Cardiac muscle cell (in vitro differentiated cells and primary cell): ENCODE measurements at places on chromosomes 1 and 21. TPM values are rescaled to one million over a fixed set of nuclear protein-coding genes. Genes with fewer than 3 reads are reported as not detected.
A peak's percentile ranks its signal among the peaks of the same experiment; 100 is the strongest.

GRCh38 chr1:117710710-117711109, 104.9 kb downstream of the TENT5C start:
- DNase-seq, result no peak

The BRINP2 gene
- 11.5 and 26.1 TPM in 2 replicates for polyA plus RNA-seq

GRCh38 chr1:108639899-108640560, 20.9 kb downstream of the HENMT1 start:
- no peak for DNase-seq

DNA sequence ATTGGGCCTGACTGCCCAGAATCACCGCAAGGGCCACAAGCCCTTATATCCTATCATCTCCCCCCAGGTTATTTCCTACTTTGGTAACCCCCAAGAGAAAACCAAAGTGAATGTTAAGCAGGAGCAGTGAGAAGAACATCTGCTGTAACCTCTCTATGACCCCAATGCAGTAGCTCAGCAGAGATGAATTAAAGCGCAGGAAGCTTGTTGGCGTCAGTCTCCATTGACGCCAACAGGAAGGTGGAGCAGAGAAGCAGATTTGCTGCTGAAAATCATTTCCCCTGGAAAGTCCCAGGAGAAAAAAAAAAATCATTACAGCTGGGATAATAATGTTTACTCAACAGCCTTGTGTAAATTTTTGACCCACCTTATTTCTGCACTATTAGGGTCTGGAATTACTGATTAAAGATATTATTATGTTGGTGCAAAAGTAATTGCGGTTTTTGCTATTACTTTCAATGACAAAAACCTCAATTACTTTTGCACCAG, 33.2 kb upstream of the FAM163A start:
- no peak for DNase-seq

DNA sequence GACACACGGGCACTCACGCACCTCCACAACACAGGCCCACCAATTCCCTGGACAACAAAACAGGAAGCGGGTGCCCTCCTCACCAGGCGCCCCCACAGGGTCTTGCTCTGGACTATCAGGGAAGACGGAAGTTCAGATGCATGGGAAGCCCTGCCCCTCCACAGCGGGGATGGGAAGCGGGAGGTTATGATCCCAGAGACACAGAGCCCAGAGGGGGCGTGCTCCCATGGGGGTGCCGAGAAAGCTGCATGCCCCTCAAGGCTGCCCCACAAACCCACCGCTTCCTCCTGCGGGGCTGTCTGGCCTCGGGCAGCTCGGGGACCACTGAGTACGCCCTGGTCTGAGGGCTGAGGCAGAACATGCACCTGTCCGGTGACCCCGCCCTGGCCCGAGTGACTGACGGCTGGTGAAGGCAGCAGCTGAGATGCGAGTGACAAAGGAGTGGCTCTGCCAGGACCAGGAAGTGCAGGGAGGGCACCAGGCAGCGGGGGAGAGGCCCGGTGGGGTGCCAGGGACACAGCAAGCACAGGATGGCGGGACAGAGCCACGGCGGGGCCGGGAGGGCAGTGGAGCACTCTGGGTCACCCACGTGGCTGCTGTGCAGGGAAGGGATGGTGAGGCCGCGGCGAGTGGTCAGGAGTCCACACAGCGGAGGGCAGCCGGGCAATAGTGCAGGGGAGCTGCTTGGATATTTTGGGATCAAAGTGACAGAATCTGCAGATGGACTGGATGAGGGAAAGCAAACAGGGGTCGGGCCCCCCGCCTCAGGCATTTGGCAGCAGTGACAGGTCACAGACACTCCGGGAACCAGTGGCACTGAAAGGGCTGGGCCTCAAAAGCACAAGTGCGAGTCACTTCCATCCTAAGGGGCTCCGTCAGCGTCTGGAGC, 18.6 kb downstream of the NADK start:
- DNase-seq, result no peak

- no peak for DNase-seq
Observed at GRCh38 chr1:78070210-78070609, 24.4 kb downstream of the GIPC2 start.

GRCh38 chr21:35208810-35209517, 159.9 kb upstream of the RUNX1 start:
- peak; percentile 46 for DNase-seq

DNA sequence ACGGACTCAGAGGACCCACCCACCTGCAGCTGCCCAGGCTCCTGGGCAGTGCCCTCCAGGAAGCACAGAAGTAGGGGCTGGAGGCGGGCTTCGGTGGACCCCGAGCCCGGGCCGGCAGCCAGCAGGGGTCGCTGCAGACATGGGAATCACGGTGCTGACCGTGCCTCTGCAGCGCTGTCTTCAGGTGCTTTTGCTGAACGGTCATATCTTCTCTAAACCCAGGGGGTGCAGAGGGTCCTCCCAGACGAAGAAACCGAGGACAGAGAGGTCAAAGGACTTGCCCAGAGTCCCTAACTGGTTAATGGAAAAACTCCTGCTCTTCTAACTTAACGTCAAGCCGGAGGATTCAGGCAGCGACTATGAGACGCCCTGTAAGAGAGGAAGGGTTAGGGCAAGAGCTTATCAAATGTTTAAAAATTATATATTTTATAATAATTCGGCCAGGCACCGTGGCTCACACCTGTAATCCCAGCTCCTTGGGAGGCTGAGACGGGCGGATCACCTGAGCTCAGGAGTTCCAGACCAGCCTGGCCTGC, 21.5 kb upstream of the LEFTY2 start:
- peak; percentile 33 for DNase-seq

DNA sequence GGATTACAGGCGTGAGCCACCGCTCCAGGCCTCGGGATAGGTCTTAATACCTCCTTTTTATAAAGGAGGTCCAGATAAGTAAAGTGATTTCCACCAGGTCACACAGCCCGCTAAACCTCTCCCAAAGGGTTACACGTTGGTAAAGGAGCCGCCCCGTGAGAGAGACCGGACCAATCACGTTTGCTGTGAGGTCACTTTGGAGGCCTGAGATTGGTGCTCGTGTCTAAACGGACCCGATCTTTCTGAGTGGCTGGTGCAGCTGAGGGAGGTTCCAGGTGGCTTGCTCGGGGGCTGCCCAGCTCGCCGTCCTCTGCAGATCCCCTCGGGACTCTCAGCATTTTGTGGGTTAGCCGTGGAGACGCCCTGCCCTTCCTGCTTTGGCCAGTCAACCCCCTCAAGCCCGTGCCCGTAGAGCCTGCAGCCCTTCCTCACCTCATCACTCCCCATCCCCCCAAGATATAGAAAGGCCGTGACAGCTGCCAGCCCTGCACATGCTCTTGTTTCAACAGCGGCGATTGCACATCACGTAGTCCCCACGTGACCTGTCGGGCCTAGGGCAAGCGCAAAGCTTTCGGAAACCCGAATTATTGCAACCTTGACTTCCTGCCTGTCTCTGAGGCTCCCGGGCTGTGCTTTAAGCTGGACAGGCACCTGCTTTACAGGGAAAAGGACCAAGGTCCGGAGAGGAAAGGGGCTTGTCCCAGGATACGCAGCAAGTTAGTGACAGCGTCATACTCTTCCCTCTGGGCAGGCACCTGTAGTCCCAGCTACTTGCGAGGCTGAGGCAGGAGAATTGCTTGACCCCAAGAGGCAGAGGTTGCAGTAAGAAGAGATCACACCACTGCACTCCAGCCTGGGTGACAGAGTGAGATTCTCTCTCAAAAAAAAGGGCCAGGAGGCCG, 5.0 kb upstream of the COA7 start:
- DNase-seq, result peak; percentile 94

- DNase-seq, result peak; percentile 64
Observed at GRCh38 chr1:218698141-218698540, 353.0 kb downstream of the TGFB2 start.

DNA sequence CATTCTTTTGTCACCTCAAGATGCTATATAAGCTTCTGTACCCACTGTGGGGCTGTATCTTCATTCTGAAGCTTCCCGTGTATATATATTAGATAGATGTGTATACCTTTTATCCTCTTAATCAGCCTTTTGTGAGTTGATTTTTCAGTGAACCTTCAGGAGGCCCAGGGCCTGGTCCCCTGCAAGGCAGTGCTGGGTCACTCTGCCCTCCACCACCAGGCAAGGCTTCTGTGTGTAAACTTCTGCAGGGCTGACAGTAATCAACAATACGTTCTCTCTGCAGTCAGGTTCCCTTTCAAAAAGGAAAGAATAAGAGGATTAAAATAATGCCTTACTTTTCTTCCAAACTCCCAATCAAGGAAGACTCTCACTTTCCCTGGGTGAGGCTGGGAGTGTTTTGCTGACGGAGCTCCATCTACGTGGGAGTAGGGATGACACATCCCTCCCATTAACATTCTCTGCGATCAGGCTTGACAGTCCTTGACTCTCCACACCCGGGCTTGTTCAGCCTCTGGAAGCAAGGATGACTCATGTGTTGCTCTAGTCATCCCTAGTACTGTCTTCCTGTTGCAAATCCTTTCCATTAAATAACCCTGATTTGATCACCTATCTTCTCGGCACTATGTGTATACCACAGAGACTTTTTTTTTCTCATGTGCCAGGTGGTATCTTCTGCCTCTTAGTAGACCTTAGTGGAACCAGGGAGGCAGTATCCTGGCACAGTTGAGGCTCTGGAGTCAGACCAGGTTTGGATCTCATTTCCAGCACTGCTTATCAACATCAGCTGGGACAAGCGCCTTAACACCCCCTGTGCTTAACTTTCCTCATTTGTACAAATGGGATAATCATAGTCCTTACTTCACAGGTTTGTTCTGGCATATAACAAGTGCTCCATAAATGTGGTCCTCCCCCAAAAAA, 70.3 kb upstream of the KCNK1 start:
- DNase-seq, result peak; percentile 68

DNA sequence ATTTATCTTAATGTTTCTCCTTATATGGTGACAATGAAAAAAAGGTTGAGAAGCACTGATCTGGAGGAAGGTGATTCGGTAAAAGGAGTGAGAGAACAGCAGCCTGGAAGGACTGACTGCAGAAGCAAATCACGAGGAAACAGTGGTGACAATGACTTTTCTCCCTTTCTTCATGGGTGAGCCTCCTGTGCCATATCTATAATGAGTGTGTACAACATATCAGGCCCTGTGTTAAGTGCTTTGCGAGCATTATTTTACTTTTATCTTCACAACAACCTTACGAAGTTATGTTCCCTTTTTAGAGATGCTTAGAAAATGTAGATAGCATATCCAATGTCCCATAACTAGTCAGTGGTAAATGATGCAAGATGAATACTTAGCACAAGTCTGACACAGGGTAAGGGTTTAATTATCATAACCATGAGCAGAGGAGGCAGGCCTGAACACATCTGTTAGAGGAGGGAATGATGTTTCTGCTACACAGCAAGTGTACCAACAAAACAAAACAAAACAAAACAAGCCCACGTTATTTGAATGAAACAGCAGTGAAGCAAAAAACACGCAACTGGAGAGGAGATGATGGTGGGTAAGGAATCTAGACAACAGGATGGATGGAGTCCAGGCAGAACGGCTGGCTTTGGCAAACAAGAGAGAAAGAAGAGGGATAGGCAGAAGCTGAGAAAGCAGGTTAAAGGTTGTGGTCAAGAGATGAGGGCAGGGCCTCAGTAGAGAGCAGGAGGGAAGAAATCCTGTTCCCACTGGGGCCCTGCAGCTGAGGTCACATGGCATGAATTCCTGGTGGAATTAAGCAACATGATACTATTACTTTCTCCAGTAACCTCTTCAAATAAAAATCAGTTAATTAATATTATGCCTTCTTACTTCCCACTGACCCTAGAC, 29.6 kb downstream of the GNG12 start:
- DNase-seq, result peak; percentile 43

The FAM131C gene
- polyA plus RNA-seq, result 10.4 and 21.3 TPM in 2 replicates

The ADORA1 gene
- polyA plus RNA-seq, result 12.2 and 22.2 TPM in 2 replicates

DNA sequence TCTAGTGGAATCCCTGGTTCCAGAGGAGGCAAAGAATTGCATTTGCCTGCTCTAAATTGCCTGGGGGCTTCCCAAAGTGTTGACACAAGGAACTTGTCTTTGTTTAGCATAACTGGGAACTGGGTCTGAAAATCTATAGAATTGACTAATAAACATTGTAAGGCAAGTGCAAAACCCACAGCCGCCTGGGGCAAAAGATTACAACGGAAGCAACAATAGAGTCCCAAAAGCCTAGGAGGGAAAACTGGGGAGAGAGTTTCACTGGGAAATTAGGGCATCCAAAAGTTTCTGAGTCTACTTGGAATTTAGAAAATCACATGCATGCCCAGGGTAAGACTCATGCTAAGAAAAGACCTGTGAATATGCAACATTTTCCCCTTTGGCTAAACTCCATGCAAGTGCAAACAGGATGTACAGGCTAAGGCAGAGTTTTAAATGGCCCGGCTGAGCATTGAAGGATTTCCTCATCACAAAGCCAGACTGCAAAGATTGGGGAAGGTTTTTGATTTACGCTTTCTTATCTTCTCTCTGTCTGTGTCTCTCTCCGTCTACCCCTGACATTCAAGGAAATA, 725.3 kb upstream of the NCAM2 start:
- DNase-seq, result no peak

DNA sequence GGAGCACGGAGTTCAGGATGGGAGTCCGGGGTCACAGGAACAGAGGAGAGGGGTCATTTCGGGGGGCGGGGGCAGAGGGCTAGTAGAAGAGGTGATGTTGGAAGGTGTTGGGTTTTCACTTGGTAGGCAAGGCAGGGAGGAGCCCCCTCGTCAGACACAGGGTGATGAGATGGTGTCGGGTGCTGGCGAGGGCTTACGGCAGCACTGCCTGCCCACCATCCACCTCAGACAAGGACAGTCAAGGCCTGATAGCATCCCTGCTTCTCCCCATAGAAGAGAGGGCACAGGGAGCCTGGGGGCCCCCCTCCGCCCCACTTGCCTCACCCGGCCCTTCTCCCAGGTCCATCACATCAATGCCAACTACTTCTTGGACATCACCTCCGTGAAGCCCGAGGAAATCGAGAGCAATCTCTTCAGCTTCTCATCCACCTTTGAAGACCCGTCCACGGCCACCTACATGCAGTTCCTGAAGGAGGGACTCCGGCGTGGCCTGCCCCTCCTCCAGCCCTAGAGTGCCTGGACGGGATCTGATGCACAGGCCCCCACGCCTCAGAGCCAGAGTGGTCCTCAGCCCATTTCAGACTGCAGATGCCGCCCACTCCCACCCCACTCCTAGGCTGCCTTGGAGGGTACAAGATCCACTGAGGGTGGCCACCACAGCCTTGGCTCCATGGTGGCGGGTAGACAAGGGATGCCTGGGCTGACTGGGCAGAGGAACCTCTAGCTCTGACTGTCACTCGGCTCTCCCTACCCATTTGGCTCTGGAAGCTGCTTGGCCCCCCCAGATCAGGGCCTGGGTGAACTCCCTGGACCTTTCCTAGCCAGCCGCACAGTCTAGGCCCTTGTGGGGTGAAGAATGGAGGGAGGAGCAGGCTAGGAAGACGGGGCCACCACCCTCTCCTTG, 4.3 kb upstream of the MTFR1L start:
- DNase-seq, result no peak

DNA sequence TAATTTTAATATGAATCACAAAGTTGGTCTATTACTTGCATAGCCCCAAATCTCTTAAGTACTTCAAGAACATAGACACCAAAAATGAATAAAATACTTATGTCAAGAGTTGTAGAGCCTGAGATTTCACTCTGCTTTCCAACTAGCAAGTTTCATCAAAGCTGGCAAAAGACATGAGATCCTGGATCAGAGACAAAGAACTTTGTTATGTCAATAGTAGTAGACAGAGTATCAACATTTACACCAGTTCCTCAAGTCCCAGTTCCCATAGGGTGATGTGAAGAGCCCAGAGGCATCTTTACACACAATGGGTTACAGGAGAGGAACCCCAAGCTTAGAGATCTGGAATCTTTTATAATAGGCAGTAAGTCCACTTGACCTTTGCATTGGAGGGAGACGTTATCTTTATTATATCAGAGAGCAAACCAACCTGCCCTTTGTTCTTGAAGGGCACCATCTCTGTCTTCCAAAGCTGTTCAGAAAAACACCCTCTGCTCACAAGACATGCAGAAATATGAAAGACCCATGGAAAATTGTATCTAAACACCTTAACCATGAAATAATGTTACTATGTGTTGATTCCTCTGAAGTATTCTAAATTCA, 174.4 kb upstream of the GALNT2 start:
- DNase-seq, result no peak
